ENCODE measurements at places on chromosomes 16 and 17.

DNA sequence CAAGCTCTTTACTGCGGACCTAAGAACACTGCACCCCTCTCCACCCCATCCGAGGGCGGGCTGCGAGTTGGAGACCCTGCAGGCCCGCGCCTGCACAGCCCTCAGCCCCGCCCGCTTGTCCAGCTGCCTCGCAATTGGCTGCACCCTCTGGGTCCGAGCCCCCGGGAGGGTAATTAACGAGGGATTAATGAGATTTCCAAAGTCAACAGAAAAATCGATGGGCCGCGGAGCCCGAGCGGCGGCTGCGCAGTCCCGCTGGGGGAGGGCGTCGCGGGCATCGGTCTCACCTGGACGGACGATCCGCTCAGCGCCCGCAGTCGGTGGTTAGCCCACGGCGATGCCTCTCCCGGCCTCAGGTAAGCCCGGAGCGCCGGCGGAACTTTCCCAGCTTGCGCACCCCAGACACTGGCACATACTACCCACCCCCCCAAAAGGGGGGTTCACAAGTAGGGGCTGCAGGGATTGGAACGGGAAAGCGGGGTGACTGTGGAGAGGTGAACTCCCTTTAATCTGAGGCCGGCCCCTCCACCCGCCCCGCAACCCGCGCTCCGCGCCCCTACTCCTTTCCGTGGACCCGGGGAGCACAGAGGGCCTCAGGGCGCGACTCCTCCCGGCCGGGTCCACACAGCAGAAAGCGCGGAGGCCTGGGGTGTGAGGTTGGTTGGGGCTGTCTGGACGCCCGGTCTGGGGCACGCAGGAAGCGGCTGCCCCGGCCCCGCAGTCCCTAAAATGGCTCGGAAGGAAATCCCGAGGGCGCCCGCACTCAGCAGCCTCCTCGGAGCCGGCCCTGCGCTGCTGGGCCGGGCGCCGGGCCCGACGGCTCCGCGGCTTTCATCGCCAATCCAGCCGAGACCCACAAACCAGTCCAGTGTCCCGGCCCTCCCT lies at the start of gene OTOP3:
Gene OTOP3 (plus strand): TSS at position 314 of the 885 bp plus-strand sequence. CDS start 24 bp downstream, at position 338.
- DNase-seq, result no peak

DNA sequence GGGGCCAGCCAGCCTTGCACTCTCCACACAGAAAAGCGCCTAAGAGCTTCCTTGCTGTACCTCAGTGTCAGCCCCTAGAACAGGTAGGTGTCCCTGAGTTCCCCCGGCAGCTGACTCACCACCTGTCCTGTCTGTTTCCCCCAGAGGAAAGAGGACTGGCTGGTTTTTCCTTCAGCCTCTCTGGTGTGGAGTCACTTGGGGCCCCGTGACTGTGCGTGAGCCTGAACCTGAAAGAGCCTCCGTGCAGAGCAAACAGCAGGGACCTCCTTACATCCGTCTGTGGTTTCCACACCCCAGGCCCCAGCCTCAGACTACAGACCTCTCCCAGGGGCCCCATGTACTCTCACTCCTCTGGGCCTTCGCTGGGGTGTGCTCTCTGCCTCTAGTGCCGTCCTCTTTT lies 87.8 kb downstream of the GNAO1 start:
- DNase-seq, result no peak

DNA sequence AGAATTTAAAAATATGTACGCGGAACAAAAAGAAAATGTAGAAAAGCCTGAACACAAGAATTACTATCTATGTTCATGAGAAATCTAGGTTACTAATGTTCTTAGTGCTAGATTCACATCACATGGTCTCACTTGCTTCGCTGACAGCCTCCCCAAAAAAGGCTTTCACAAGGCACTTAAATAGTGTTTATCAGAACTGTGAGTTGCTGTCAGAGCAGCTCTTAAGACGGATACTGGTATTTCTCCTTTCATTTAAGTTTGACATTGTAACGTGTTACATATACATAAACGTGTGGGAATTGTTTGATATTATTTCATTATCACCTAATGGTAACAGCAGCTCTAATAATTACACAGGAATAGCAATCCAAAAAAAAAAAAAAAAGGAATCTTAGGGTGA lies 150.9 kb downstream of the CDH8 start:
- DNase-seq, result no peak

- DNase-seq, result no peak
Observed at GRCh38 chr16:29663807-29664090, 702 bp downstream of the SPN start.

DNA sequence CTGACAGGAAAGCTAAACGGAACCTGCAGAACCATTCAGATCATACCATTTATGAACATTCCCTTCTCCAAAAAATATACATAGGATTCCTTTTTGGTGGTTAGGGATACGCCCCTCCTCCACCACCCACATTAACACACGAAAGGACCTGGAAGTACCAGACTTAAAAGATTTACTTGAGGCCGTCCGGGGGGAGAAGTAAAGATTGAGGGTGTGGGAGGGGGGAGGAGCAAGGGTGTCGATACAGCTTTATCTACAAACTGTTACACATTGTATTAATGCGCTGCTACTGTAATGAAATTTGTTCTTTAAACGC lies 537 bp downstream of the PALB2 start:
- no peak for DNase-seq

- DNase-seq, result no peak
Observed at GRCh38 chr16:58518083-58518979, 3.0 kb downstream of the SETD6 start.

- no peak for DNase-seq
Observed at GRCh38 chr17:54916721-54917120, 16.1 kb downstream of the TOM1L1 start.
